ENCODE measurements at places on chromosomes 13 and 19.
A peak's percentile ranks its signal among the peaks of the same experiment; 100 is the strongest.

DNA sequence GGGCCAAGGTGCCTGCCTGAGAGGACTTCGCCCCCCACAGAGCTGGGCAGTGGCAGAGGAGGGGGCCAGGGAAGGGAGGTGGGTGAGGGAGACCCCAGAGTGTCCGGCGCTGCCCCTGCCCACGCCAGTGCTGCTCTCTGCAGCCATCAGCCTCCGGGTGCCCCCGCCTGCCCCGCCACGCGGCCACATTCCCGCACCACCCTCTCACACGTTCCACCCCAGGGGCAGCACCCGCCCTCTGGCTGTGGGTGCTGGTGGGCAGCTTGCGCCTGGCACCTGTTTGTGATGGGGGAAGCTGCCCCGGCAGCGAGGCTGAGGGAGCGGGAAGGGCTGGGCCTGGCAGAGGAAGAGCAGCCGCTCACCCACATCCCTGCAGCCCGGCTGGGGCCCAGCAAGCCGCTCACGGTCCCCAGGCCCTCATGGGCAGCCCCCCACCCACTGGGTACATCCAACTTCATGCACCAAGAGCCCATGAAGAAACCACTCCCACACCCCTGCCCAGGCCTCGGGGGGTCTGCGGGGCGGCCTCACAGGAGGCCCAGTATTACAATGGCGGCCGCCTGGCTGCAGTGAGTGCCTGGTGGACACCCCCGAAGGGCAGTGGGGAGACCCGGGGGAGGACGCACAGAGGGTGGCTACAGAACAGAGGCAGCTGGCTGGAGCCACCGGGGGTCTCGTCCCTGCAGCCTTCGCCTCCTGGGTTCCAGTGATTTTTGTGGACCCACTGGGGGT, 14.0 kb downstream of the SBNO2 start:
- no peak for DNase-seq

GRCh38 chr13:45108716-45109101, 11.6 kb upstream of the GTF2F2 start:
- no peak for DNase-seq

DNA sequence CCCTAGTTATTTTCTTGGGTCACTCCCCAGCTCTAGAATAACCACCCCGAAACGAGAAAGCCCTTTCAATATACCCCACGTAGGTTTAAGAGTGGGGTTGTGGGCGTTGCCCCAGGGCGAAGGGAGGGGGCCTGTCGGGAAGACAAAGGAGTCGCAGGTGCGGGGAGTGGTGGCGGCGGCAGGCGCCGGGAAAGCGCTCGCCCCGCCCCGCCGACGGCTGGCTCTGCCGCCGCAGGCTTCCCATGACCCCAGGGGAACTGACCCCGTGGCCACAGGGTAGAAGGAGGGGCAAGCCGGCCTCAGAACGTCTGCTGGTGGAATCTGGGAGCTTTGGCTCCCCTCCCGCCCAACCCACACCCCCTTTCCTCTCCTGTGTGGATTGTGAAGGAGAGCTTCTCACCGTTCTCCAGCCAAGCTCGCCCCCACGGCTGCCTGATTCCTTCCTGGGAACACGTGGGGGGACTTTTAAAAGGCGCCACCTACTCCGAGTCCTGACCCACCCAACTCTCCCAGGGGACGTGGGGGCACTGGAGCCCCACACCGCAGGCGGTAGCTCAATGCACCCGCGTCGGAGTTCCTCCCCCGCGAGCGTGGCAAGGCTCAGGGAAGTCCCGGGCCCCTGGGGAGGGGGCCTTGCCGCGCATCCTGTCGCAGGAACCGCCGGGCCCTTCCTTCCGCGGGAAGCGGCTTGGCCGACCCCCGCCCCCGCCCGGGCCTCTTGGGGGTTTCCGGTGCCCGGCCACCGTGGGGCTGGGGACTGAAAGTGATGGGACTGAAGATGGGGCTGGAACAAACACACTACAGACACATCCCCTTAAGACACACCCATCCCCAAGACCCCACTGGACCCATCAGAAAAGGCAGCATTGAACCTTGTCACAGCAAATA, 5.5 kb downstream of the IER2 start:
- DNase-seq, result peak; percentile 82

- DNase-seq, result peak; percentile 82
These were observed 9.3 kb downstream of the HOOK2 start for GRCh38 chr19:12766051-12766521.

DNA sequence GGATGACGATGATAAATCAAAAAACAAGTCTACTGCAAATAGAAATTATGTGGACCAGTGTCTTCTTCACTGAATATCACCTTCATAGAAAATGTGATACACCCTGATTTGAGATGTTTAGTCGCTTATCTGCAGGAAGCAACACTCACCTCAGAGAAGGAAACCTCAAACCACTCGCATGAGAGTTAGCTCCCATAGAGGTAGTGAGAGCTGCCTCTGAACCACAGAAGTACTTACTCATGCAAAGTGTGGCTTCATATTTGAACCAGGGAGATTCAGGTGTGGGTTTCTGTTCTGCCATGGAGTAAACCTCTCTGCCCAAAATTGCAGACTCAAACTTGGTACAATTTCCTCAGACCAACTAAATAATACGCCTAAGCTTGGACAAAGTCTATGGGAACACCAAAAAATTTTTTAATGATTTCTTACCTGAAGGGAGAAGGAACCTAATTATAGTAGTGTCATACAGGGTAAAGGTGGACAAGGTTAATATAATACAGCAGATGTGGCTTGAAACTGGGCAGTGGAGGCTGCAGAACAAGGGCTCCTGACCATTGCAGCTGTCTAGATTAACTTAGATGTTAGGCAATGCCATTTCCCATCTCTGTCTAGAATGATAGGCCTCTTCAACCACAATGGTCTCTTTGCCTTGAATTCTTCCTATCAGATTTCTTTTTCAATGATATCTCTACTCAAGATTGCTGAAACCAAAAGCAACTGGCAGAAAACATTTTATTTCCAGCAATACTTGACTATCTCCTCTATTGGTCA, 29.6 kb upstream of the RCBTB2 start:
- no peak for DNase-seq

DNA sequence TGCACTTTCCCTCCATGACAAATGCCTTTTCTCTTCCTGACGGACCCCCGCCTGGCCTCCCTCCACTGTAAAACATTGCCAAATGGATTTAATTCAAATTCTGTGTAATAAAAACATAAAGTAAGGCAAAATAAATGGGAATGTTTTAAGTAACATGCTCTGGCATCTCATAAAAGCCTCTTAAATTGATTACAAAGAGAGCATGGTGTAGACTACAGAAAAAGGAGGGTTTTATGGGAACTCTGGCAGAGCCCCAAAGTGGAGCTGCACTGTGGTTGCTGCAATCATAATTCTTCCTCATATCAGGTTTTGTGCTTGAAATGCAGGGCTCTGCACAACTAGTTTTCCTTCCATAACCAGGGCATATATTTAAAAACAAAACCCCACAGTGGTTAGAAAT, 44.3 kb upstream of the SIAH3 start:
- DNase-seq, result no peak

GRCh38 chr13:66530158-66530557, 700.0 kb downstream of the PCDH9 start:
- no peak for DNase-seq

GRCh38 chr13:44165889-44166496, 207.6 kb upstream of the SERP2 start:
- no peak for DNase-seq

DNA sequence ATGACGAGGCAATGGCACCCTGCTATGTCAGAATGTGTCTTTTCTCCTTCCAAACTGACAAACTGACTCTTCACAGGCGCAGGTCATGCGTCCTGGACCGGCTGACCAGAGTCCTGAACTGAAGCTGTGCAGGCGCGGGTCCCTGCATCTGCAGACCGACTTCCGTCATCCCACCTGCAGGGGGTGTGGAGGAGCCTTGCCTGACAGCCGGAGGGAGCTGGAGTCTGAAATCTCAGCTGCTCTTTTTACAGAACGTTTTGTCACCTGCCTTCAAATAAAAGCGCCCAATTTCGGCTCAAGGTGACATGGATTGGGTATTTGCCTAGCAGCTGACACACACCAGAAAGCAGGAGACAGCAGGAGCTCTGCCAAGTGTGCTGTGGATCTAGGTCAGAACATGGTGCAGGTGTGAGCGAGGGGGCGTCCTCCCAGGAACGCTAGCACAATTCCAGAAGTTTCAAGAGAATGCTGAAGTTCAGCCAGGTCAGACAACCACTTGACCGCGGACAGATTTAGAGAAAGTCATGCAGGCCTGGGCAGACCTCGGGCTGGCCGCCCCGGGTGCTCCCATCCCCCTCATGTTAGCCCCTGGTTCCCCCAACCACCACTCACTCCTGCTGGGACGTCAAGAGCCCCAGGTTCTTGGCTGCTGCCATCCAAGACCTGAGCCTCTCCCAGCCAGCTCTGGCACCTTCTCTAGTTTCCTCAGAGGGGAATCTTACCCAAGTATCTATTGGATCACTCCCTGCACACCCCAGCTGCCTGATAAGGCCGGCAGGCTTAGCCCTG, 32.8 kb downstream of the ELL start:
- no peak for DNase-seq

GRCh38 chr19:17333611-17334413, 843 bp downstream of the ANO8 start:
- DNase-seq, result peak; percentile 87

DNA sequence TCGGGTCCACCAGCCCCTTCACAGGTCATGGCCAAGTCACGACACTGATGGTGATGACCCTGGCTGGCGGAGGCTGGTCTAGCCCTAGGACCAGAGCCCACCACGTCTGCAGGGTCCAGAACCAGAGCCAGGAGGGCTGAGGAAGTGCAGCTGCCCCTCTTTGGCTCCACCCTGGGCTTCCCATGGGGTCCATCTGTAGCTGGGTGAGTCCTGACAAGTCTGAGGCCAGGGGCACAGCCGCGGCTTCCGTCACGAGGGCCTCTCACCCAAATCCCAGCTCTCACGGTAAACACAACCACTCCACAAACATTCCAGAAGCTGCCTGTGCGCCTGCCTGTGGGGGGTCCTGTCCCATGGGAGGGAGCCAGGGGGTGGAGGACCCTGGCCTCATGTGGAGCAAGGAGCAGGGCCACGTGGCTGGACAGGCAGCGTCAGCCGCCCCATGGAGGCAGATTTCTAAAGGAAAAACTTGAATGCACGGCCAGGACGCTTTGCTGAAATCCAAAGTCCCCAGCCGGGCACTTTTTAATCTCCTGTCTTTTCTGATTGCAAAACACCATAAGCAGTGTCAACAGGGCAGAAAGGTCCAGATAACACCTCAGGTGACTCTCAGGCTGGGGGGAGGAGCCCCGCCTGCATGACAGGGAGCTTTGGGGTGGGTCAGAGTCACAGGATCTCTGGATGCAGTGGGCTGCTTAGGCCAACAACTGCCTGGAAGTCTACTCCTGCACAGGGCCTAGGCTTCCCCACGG, 29.9 kb downstream of the CEBPG start:
- no peak for DNase-seq

GRCh38 chr19:50542943-50543342, 25.3 kb downstream of the LRRC4B start:
- no peak for DNase-seq

DNA sequence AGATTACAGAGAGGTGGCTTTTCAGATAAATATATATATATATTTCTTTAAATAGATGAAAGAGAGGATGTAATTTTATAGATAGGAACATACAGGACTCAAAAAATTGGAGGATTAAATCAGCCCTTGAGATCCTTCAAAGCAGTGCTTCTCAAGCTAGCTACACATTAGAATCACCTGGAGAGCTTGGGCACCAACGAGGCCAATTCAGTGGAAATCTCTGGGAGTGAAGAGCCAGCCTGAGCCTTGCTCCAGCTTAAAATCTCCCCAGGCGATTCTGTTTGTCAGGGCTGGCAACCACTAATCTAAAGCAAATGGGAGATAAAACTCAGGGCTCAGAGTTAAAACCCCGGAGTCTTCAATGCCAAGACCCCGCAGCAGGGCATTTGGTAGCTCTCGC, 15.0 kb upstream of the CLN5 start:
- no peak for DNase-seq

DNA sequence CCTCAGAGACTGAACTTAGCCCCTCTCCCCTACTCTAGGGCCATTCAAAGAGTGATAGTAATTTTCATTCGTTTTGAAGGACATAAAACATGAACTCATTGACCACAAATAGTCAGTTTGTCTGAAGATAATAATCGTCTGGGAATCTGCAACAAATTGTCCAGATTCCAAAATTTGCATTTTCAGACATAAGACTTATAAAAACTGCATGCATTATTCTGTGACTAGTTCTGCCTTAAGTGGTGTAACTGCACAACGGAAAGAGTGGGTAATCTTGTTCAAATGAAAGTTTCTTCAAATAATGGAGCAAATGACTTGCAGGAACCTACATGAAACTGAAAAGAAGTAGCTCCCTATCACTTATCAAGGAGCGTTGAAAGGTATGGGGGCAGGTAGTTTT, 8.4 kb downstream of the CSNK1A1L start:
- DNase-seq, result peak; percentile 24

DNA sequence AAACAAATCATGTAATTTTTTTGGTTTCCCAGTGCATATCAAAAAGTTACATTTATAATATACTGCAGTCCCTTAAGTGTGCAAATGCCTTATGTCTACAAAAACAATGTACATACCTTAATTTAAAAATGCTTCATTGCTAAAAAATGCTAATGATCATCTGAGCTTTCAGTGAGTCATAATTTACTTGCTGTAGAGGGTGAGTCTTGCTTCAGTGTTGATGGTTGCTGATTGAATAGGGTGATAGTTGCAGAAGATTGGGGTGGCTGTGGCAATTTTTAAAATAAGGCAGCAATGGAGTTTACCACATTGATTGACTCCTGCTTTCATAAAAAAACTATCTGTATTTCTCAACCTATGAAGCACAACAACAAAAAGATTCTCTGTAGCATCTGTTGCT, 613.9 kb downstream of the TBC1D4 start:
- no peak for DNase-seq

DNA sequence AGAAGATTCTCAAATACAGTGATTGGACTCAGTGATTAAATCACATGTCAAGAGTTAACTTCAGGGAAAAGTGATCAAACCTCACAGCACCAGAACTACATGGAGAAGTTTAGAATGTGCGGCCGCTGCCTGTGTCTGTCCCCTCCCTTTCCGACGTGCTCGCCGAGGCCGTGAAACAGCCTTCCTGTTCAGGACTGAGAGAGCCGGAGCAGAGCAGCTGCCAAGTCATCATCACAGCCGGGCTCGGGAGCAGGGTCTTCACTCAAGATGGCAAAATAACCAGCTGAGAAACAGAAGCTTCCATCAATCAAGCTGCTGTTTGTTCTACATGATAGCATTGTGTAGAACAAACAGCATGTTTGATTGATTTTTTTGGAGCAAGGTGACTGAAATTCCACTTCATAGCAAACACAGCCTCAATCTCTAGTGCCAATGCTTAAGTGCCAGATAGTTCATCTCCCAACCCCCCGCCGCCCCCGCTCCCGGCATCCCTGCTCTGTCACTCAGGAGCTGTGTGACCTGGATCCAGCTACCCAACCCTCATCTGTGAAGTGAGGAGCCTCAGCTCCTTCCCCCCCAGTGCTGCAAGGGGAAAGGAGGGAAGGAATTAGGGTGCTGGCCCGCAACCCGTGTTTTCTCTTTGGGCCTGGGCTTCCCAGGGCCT, 70.6 kb downstream of the HSPH1 start:
- peak; percentile 11 for DNase-seq

All from astrocyte of the spinal cord (primary cell).